ENCODE measurements at places on chromosomes 6 and 20. TPM values are rescaled to one million over a fixed set of nuclear protein-coding genes. Genes with fewer than 3 reads are reported as not detected.

The CST2 gene
- not detected for total RNA-seq

The MYO6 gene
- 8.9 TPM for total RNA-seq

The SMLR1 gene
- not detected for total RNA-seq

The NHLRC1 gene
- 0.29 TPM for total RNA-seq

The PROCR gene
- total RNA-seq = 89.7 TPM

The ZFP57 gene
- 0.58 TPM for total RNA-seq

The FANCE gene
- total RNA-seq = 8.9 TPM

The NMBR gene
- not detected for total RNA-seq

The IMPG1 gene
- total RNA-seq = not detected

The MYCT1 gene
- not detected for total RNA-seq

The SLC22A2 gene
- not detected for total RNA-seq
